Ovary (tissue), 10 donors: ENCODE measurements at places on chromosomes 16 and 17. TPM values are rescaled to one million over a fixed set of nuclear protein-coding genes. Genes with fewer than 3 reads are reported as not detected.

DNA sequence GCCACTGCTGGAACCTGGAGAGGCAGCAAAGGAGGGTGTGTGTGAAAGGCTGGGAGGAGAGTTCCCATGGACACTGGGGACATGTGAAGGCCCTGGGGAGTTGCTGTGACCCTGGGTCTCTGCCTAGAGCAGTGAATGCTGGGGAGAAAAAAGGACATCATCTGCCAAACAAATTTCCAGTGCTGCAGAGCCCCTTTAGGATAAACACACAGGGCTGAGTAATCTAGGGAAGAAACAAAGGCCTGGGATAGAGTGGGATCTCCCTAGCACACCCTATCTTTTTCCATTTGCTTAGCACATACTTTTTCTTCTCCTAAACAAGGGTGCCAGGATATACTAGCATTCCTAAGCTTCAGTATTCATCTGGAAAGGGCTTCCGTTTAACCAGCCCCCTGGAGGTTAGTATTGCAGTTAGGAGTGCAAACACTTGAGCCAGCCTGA lies 3.3 kb upstream of the HIGD1B start:
- H3K4me1 ChIP-seq, result no peaks in the 10 kb centered on the region
- H3K4me3 ChIP-seq, result no peak overlapping the region
- no peak overlapping the region for H3K27ac ChIP-seq
- no peaks in the 10 kb centered on the region for H3K36me3 ChIP-seq
- no peak for DNase-seq
- H3K27me3 ChIP-seq, result no peaks in the 10 kb centered on the region

- H3K27me3 ChIP-seq, result no peaks in the 10 kb centered on the region
- no peak overlapping the region for H3K4me3 ChIP-seq
- no peak overlapping the region for H3K27ac ChIP-seq
These were observed 111.8 kb upstream of the NOG start for GRCh38 chr17:56481659-56482058.

DNA sequence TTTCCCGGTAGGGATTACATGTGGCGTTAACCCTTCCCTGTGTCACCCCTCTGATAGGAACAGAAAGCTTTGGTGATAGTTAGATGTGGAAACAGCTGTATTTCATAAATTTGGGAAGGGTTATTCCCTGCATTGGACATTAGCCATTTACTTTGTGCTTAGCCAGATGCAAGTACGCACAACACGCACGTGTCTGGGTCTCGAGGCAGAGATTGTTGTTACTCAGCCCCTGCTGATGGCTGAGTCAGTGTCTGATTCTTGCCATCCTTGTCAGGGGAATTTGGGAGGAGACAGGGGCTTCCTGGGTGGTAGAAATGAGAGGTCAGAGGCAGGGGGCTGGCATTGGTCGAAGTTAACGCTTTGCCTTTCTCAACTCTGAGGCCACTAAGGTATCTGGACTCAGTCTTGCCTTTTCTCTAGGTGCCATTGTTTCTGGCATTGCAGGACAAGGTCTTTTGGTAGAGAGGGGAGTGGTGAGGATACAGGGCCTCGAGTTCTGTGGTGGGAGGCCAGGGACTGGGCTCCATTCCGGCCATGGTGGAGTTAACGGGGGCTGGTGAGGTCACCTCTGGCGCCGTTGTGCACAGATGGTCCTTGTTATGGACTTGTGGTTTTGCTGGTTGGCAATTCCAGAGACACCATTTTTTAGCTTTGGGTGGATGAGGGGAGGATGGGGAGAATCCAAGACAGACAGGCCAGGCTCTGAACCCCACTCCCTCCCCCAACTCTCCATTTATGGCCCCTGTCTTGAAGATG lies 8.2 kb downstream of the MMP2 start:
- H3K4me3 ChIP-seq, result no peak overlapping the region
- H3K27me3 ChIP-seq, result no peaks in the 10 kb centered on the region

DNA sequence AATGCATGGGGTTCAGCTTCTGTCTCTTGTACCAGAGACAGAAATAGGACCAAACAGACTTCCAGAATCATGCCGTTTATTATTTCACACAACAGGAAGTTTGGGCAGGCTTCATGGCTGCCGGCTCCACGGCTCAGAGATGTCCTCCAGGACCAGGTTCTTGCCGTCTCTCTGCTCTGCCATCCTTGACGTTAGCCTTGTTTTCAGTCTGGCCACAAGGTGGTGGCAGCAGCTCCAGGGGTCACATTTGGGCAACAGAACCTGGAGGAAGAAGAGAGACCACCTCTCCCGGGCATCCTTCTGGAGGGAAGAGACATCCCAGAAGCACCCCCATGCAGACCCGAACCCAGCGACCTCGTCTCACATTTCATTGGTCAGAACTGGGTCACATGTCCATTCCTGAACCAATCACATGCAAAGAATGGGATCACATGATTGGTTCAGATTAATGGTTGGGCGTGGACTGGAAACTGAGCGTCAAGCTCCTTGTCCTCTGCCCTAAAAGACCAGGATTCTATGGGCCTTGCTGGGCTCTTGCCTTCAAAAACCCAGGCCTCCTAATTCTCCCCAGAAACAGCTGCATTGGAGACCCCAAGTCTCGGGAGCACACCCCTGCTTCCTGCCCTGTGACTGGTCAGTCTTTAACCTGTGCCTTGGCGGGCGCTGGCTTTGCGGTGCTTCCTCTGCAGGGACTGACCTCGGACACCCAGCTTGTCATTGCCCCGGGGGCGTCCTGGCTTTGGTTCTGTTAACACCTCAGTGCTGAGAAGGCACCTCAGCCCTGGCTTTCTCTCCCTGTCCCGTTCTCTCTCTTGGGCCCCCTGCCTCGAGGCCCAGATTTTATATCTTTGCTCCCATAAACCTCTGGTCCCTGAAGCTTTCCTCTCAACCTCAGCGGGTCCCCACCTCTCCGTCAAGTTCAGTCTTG lies 63.3 kb downstream of the IRF8 start:
- DNase-seq, result no peak
- no peaks in the 10 kb centered on the region for H3K36me3 ChIP-seq
- H3K4me1 ChIP-seq, result no peaks in the 10 kb centered on the region
- H3K27ac ChIP-seq, result no peak overlapping the region

WFDC1 gene
- polyA plus RNA-seq, result 10.7 TPM
